Dermis microvascular lymphatic vessel endothelial cell (primary cell): ENCODE measurements at places on chromosomes 5 and 9.
A peak's percentile ranks its signal among the peaks of the same experiment; 100 is the strongest.

GRCh38 chr5:172005708-172006320, 624 bp downstream of the FBXW11 start:
- peak; percentile 35 for DNase-seq

DNA sequence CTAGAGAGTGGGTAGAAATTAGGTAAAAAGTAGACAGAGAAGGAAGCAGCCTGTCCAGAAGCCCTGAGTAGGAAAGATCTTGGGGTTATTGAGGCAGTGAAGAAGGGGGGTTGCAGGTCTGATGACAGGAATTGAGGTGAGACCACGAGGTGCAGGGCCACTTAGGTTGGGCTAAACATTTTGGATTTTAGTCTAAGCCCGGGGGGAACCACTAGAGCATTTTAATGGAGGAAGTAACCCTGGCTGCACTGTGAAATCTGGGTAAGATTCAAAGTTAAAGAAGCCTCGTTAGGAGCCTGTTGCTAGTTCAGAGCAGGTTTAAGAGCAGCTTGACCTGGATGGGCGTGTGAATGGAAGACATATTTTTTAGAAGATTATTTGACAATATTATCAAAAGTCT, 38.3 kb downstream of the MAP3K1 start:
- no peak for DNase-seq

- DNase-seq: peak; percentile 46
These were observed 18.8 kb upstream of the FANCC start for GRCh38 chr9:95336281-95336680.

DNA sequence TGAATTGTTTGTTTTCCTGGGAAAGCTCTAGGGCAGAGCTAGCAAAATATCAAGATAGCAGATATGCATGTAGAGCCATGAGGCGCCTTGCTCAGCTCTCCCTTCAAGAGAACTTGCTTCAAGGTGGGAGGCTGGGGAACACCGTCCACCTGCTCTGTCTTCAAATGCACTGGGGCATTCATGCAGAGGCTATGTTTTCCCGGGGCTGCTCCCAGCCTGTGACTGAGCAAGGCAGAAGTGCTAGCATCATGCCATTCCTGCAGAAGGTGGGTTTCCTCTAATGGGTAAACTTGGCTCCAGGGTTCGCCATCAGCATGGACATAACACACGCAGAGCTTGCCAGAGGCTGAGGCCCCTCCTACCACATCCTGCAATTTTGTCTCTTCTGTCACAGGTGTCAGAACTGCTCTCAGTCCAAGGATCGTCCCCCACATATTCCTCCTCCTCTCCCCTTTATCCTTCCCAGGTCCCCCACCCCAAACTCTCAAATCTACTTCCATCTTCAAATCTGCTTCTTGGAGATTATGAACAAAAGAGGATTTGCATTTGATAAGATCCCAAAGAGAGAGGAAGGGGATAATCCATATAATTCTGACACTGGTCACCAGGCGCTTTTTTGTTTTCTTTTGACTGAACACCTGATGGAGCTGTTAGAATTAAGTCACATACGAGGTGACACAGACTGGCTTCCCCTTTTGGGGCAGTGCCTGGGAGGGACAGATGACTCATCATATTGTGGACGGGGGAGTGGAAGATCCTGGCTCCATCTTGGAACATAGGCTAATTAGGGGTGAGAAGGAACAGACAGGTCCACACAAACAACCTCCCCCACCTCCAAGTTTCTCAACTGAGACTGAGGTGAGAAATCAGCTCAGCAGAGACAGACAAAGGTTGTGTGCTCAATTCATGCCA, 85.0 kb upstream of the TAF11L2 start:
- DNase-seq: no peak

- peak; percentile 91 for DNase-seq
These were observed 15.8 kb downstream of the EXOC3 start for GRCh38 chr5:458547-459353.
